ENCODE measurements at places on chromosomes 11 and 22.

DNA sequence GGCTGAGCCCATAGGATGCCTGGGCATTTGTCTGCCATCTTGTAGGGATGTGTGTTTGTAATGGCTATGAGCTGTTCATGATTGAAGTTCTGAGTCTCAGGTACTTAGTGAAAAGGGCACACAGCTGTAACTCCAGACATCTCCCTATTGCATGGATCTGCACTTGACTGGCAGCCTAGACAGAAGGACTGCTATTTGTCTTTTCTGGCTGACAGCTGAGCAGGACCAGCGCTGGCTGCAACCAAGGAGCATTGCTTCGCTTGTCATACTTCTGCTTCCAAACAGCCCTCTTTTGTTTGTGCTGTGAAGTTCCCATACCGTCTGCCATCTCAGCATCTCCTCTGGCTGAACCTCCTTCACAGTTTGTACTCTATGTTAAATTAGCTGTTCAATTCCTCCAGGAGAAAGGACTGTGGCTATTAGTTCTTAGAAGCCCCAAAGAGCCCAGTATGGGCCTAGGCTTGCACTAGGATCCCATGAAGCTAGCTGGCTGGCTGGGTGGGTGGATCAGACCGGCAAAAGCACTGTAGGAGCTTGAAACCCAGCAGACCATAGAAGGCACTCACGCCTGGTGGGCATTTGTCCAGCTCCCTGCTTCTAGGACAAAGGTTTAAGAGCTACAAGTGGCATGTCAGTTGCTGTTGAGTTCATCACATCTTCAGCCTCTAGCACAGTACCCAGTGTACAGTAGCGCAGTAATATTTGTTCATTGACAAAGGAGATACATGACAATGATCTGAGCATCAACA, 20.4 kb downstream of the HIRA start:
- DNase-seq = no peak

GRCh38 chr22:45551310-45552016, 48.8 kb downstream of the FBLN1 start:
- no peak for DNase-seq

DNA sequence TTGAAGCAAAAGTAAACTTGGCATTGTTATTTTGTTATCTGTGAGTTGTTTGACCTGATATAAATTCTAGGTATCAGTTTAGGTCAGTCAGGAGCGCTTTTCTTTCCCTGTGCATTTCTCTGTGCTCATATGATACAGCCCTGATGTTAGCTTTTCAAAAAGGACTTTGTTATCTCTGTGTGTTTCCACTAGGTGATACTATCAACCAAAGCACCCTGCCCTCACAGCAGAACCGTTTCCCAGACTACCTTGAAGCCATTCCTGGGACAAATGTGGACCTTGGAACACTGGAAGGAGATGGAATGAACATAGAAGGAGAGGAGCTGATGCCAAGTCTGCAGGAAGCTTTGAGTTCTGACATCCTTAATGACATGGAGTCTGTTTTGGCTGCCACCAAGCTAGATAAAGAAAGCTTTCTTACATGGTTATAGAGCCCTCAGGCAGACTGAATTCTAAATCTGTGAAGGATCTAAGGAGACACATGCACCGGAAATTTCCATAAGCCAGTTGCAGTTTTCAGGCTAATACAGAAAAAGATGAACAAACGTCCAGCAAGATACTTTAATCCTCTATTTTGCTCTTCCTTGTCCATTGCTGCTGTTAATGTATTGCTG, 87.7 kb upstream of the BIRC3 start:
- no peak for DNase-seq

GRCh38 chr11:66556086-66556485, 9.4 kb downstream of the ACTN3 start:
- no peak for DNase-seq

- no peak for DNase-seq
Measured at GRCh38 chr11:44235765-44236201, 74.2 kb downstream of the ALX4 start.

DNA sequence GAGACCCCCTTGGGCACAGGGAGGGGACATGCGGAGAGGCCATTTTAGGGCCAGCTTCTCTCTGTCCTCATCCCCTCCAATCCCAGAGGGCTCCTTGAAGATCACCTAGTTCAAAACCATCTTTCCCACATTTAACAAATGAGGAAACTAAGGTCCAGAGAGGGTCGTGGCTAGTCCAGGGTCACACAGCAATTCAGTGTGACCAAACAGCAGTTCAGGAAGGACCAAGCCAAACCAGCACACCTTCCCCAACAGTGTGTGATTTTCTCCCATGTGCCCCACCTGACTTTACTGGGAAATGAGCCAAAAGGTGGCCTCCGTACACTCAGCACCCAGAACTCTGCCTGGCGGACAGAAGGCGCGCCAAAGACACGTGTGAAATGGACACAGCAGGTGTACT, 51.3 kb downstream of the CACNA1I start:
- DNase-seq = no peak

DNA sequence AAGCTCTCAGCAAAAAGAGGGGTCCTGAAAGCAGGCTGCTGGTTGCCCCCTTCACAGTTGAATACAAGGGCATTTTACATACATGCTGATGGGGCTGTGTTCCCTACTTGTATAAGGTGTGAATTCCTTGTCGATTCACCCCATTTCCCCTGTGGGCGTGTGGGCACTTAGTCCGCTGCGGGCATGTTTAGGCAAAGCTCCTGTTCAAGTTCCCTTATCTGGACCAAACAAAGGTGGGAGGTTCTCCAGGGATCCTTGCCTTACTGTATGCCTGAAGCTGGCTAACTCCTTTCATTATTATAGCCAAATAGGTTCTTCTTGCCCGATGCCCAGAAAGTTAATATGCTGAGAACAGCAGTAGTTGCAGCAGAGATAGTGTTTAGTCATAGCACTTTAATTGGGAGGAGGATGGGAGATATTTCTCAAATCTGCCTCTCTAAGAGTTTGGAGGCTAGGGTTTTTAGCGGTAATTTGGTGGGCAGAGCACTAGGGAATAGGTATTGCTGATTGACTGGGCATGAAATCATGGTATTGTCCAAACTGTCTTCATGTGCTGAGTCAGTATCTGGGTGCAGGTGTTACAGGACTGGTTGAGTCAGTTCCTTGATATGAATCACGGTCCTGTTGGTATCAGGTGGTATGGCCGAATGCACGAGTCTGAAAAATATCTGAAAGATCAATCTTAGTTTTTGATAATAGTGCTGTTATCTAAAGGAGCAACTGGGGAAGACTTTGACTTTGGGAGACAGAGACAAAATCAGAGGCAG, 32.7 kb downstream of the METTL15 start:
- no peak for DNase-seq

DNA sequence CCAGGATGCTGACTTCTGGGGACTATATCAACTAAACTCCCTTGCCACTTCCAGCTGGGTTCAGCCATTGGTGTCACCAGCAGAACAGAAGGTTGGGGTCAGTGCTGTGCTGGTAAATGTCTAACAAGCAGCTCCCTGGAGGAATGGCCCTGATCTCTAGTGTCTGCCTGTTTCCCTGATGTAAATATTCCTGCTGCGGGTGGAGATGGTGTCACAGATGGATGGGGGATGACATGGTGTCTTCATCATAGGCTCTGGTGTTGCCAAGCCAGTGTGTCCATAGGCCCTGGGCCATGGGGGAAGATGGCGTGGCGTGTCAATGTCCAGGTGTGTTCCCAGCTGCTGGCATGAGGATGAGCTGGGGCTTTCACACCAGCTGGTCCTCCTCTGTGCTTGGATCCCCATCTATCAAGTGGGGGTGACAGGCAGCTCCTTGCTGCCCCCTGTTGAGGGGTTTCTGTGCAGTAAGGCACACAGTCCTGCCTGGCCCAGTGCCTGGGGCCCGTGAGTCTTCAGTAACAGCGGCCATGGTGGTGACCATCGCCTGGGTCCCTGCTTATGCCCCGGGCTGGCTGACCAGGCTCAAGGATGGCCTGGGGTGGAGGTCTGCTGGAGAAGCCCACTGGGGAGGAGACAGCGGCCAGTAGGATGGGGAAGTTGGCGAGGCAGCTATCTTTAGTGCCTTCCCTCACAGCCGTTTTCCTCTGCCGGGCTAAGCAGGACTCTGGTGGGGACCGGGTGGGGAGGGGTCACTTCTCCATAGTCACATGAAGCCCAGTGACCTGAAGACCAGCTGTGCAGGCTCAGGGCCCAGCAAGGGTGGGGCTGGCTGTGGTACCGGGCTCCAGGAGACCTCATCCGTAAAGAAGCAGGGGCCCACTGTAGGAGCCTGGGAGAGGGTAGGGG, 12.7 kb downstream of the RPL3 start:
- no peak for DNase-seq

DNA sequence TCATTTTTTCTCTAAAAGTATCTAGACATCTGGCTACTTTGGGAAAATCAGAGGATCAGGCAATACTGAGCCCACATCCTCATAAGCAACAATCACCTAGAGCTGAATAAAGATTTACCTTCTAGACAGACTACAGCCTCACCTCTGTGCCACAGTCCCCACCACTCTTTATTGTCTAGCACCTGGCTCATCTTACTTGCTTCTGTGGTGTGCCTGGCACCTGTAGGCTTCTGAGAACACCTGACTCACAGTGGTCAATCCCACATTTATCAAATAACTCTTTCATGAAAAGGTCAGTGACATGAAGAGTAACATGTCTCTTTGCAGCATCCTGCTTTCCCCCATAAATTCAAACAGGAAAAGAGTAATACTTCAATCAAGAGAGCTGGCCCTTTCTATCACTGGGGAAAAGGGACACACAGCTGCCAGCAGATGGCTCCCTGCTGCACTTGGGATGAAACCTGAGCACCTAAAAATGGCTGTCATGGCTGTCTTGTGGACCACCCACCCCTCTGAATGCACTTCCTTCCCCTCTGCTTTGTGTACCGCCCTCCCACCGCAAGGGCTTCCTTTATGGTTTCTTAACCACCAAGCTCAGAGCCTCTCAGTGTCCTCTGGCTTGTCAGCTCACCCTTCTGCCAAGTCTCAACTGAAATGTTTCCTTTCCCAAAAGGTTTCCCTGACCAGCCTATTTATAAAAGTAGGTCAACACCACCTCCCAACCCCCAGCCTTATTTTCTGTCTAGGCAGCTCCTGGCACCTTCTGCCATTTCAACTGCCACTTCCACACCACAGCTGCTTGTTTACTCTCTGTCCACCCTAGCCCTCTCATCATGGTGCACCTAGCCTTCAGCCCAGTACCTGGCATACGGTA, 9.3 kb downstream of the TFIP11 start:
- DNase-seq = no peak

DNA sequence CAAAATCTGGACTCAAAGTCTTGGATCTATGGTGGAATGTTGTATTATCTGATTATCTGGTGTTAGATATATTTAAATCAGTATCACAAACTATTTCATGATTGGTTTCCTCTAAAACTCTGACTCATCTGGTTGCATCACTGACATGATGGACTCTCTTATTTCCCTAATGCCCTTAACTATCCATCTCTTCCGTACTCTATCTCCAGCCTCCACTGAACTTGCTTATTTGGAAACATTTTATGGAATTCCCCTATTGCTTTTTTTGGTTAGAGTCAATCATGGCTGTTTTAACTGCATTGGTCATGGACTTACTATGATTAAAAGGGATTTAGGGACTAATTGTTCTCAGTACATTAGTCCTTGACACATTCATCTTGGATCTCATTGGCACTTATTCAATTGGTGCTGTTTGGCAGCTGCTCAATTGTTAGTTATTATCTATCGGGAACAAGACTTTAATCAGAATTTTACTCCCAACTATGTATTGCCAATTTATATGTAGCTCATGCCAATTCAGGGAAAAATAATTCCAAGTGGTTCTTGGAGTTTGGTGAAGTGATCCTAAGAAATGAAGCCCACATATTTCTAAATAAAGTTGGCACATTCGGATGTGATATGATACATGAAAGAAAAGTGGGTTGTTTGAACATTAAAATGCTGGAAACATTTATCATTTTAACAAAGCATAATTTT, 942.0 kb upstream of the CCDC90B start:
- DNase-seq = no peak

- DNase-seq = no peak
Measured at GRCh38 chr11:82986446-82986845, 84.9 kb downstream of the DDIAS start.

GRCh38 chr11:104898685-104899013, 389 bp upstream of the CASP12 start:
- no peak for DNase-seq

GRCh38 chr11:64165481-64165841, 452 bp downstream of the MACROD1 start:
- no peak for DNase-seq

- no peak for DNase-seq
Measured at GRCh38 chr11:10680956-10681487, 12.5 kb downstream of the IRAG1 start.

- no peak for DNase-seq
Measured at GRCh38 chr11:65254724-65255123, 7.0 kb upstream of the POLA2 start.

GRCh38 chr11:132122735-132123134, 752.3 kb downstream of the NTM start:
- no peak for DNase-seq

DNA sequence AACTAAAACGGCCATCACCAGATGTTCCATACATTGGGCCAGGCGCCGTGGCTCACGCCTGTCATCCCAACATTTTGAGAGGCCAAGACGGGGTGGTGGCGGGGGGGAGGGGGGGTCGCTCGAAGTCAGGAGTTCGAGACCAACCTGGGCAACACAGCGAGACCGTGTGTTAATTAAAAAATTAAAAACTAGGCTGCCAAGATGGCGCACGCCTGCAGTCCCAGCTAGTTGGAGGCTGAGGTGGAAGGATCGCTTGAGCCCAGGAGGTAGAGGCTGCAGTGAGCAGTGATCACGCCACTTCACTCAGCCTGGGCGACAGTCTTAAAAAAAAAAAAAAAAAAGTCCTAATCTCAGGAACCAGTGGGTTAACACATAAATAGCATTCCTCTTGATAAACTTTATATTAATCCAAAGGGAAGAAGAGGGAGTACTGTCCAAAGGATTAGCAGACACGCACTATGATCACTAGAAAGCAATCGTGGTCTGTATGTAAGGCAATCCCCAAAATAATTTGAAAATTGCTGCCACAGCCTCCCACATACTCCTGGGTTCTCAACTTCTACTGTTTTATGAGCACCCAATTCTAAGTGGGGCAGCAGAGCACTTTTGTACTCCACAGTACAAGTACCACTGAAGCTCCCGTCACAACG, 604 bp downstream of the PUS3 start:
- no peak for DNase-seq

DNA sequence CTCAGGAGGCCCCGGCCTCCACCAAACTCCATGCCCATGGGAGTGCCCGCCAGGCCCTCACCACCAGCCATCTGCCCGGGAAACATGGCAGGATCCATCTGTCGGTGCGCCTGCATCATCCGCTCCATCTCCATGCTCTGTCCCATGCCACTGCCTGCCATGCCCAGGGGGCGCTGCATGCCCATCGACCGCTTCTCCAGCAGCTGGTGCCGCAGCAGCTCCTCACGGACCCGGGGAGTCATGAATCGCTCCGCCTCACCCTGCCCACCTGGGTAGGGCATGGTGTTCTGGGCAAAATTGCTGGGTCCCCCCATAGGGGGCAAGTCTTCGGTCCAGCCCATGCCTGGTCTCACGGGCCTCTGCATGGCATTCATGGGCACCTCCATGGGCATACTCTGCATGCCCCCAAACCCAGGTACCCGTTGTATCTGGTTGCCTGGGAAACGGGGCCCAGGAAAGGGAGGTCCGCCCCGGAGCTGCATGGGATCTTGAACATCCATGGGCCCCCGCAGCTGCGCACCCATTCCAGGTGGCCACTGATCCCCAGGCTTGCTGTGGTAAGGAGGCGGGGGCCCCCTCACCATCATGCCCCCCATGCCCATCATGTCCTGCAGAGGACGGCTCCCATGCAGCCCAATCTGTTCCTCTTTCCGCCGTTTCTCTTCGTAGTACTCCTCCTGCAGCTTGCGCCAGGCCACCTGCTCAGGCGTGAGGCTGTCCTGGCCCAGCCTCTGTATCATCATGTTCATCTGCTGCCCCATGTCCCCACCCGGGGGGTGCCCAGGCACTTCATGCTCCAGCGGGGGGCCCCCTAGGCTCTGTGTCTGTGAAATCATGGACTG, 18.0 kb downstream of the CXCR5 start:
- DNase-seq = no peak

All from kidney epithelial cell (primary cell).